ENCODE measurements at places on chromosomes 4 and X. TPM values are rescaled to one million over a fixed set of nuclear protein-coding genes. Genes with fewer than 3 reads are reported as not detected.
A peak's percentile ranks its signal among the peaks of the same experiment; 100 is the strongest.

The ARX gene
- 5.7 TPM for polyA plus RNA-seq

The SLC9B1 gene
- polyA plus RNA-seq: 1.5 TPM

The CT83 gene
- not detected for polyA plus RNA-seq

The STBD1 gene
- 58.9 TPM for polyA plus RNA-seq

DNA sequence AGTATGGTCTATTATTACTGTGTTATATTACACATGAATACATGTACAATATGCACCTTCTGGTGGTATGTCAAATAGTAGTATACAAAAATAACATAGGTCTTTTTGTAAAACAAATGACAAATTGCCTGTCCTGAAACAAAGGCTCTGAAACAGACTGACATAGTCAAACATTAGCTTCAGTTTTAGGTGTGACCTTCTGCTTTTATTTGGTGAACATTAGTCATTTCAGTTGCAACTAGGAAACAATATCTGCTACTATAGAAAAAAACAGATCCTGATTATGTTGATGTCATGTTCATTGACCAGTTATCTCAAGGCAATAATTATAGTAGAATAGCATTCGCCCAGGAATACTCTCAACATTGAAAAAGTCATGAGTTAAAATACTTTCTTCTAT, 123.0 kb downstream of the CHRNA9 start:
- DNase-seq: no peak

GRCh38 chrX:20228245-20228644, 38.5 kb downstream of the RPS6KA3 start:
- no peak for DNase-seq

DNA sequence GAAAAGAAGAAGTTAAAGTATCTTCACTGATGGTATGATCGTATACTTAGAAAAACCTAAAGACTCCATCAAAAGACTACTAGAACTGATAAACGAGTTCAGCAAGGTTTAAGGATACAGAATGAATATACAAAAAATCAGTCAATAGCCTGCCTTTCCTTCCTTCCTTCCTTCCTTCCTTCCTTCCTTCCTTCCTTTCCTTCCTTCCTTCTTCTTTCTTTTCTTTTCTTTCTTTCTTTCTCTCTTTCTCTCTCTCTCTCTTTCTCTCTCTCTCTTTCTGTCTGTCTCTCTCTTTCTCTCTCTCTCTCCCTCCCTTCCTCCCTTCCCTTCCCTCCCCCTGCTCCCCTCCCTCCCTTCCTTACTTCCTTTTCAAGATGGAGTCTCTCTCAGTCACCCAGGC, 362.7 kb downstream of the BMPR1B start:
- DNase-seq: no peak

DNA sequence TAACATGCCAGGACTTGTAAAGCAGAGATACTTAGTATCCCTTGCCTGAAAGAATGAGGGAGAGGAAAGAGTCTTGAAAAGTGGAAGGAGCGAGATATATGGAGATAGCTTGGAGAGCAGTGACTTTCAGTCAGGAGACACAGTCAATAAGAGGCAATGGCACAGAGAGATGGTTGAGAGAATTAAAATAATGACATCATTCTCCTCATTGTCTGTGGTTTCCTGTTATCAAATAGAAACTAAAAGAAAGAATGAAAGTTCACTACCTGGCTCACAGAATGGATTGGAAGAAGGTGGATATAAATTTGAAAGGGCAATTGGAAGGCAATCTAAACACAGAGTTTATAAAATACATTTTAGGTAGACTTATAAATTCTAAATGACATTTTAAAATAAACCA, 760.2 kb upstream of the AADAT start:
- no peak for DNase-seq

GRCh38 chrX:150081076-150081475, 142.8 kb upstream of the EOLA2 start:
- DNase-seq: no peak

The CTAG1A gene
- not detected for polyA plus RNA-seq

- no peak for DNase-seq
These were observed 362 bp downstream of the NCAPG start for GRCh38 chr4:17811078-17811603.

DNA sequence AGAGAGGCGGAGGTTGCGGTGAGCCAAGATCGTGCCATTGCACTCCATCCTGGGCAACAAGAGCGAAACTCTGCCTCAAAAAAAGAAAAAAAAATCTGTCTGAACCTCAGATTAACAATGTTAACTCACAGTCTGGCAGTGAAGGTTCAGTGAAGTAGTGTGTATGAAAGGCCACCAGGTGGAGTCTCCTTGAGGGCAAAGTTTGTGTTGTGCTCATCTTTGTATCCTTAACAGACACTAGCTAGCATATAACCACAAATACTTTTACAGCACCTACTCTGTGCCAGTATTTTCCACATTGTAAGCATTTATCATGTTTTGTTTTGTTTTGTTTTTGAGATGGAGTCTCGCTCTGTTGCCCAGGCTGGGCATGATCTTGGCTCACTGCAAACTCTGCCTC, 46.0 kb upstream of the MGST2 start:
- no peak for DNase-seq

DNA sequence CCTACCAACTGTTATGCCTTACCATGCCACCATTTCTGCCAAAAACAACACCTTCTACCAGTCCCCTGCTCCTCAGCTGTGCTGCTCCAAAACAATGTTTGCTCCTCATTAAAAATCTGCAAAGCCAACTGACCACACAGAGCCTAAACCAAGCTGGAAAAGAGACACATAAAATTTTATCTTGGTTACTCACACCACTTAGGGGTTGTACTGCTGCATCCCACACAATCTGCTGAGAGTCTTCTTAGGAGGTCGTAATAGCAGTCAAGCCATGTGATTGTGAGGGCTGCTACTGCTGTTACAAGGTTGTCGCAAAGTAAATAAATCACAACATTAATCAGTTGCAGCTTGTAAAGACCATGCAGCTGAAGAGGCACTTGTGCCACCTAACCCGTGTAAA, 607.4 kb upstream of the FAM241A start:
- no peak for DNase-seq

GRCh38 chrX:47864300-47864699, 27.6 kb downstream of the ZNF81 start:
- no peak for DNase-seq

The FAM47A gene
- not detected for polyA plus RNA-seq

DNA sequence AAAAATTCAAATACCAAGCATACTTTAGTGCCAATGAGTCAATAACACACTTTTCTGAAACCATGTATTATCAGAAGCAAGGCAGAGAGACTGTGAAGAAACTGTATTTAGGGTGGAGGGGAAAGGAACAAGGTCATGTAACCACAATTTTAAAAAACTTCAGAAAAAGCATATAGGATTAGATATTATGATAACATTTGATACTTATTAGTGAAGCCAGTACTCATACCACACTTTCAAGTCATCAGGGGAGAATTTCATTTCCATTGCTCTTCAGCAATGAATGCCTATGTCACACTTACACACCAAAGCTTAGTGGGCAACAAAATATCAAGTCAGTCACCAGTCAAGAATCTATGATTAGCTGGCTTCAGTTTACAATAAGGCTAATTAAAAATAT, 602.2 kb downstream of the IL15 start:
- DNase-seq: no peak

- DNase-seq: no peak
These were observed 600 bp upstream of the BEX2 start for GRCh38 chrX:103311399-103311780.

DNA sequence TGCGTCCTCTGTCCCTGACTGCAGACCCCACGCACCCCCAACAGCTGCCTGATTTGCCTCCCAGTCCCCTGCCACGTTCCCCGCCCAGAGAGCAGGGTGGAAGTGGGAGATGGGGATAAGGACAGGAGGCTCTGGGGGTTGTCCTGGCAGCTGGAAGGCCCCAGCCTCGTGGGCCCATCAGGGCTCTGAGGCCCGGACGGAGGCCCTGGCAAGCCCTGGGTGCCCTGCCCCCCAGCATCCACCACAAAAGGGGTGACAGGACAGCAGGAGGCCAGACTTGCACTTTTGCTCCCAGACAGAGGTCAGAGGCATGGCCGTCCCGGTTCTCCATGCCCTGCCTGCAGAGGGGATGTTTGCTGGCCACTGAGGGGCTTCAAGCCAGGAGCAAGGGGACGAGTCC, 4.7 kb downstream of the SH3TC1 start:
- DNase-seq: no peak

DNA sequence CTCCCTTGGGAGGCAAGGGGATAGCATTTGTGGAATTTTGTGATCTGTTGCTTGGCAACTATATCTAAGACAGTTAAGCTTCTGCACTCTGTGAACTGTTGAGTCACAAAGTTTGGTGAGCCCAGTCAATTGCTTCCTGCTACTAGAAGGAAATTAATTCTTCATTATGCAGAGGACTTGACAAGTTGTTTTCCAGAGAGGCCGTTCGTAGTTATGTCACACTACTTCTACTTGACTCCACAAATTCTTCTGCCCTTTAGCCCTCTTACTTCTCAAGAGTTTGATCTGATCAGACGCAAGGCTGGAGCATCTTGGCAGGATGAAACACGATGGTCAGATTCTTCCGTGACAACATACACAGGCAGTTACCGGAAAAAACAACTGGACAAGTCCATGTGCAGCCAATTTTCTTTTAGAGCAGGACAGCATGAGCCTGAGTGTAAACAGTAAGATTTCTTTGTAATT, at the start of gene C4orf51:
Gene C4orf51, plus strand, starts transcription at position 156 of the 465 bp plus-strand sequence. Its CDS starts 58 bp downstream, at position 214.
- DNase-seq: no peak

The SLITRK2 gene
- polyA plus RNA-seq: 0.51 TPM

GRCh38 chr4:123783921-123784320, 387.3 kb downstream of the SPRY1 start:
- DNase-seq: no peak

- no peak for DNase-seq
These were observed 55.2 kb downstream of the CLOCK start for GRCh38 chr4:55491486-55491885.

The TMEM156 gene
- 0.18 TPM for polyA plus RNA-seq

DNA sequence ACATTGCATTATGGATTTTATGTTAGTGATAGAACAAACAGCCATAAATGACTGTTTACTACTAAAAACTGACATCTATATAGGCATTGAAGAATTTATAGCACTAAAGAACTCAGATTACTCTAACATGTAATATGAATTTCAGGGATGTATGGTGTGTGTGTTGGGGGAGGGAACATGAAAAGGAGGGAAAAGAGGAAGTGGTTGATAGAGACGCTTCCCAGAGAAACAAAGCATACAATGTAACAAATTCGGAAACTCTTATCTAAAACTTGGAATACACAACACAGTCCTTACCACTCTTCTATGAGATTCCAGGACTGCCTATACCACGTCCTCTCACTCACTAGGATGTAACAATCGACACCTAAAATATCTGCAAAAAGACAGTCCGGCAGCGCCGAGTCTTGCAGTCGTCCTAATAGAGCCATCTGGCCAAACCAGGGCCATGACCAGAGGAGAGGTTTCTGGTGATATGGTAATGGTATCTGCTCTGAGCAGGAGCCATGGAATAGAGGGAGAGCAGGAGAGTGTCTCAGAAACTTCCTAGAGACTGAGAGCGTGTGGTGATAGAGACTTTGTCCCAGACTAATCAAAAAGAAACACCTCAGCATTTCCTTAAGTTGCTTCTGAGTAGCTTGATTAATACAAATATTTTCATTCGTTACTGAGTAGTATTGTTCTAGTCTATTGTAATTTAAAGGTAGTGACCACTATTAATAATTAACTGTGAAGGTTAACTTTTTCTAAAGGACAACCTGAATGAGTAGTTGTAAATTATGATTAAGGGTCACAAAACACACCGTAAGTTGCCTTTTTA, 251.9 kb upstream of the ETNPPL start:
- DNase-seq: no peak

The CPE gene
- polyA plus RNA-seq: 60.6 TPM

- DNase-seq: no peak
These were observed 83.6 kb downstream of the ITIH6 start for GRCh38 chrX:54714424-54714823.

DNA sequence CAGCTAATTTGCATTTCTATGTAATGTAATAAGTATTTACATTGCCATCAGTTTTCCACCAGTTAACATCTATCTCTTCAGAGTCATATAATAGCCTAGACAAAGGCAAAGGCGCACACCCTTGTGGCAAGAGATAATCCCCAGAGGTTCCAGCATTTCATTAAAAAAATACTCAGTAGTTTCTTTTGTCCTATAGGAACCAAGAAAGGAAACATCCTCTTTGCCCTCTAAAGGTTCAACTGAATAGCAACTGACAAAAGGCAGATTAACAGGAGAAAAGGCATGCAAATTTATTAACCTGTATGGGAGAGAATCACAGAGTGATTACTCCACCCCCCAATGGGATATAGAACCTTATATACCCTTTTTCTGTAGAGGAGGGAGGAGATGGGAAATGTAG, 48.4 kb downstream of the MAGEB17 start:
- no peak for DNase-seq

The PLP1 gene
- polyA plus RNA-seq: 54.6 TPM

DNA sequence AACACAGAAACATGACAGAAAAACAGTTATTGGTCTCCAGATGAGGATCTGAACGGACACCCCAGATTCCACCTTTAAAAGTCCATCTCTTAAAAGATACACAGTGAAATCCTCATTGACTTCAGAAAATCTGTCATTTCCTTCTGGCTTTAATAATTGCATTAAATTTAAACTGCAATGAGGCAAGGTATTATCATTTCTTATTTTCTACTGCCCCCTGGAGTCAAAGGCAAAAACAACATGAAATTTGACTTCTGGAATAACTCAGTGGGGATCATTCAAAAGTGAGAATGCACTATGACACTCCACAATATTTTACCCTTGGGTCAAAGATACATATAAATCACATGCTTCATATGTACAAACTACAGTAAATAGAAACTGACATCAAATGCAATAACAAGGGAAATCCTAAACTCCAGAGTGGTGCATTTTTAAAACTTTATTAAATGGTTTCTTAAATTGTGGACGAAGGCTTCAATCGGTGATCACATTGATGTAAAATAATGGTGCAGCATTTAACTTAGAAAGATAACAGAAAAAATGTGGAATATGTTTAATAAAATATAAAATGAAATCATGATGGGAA, 56.4 kb upstream of the SPANXN1 start:
- DNase-seq: peak; percentile 2

GRCh38 chrX:105823092-105823455, 735 bp downstream of the NRK start:
- no peak for DNase-seq

All from forelimb muscle (tissue), 1 donor.